ENCODE measurements at places on chromosomes 11 and 22. TPM values are rescaled to one million over a fixed set of nuclear protein-coding genes. Genes with fewer than 3 reads are reported as not detected.

Gene VWCE
- total RNA-seq = 0.54 TPM

Gene PANX3
- not detected for total RNA-seq

Gene HEPHL1
- not detected for total RNA-seq

Gene MLC1
- total RNA-seq = not detected

Gene DCDC1
- 1.1 TPM for total RNA-seq

Gene PELI3
- total RNA-seq = 24.8 TPM

Gene C11orf65
- 1.1 TPM for total RNA-seq

Gene OR51E2
- 11.6 TPM for total RNA-seq

Gene OR4C16
- total RNA-seq = not detected

Gene APOA5
- total RNA-seq = not detected

Gene CDK2AP2
- 19.3 TPM for total RNA-seq
